ENCODE measurements at places on chromosomes 3 and 15.

DNA sequence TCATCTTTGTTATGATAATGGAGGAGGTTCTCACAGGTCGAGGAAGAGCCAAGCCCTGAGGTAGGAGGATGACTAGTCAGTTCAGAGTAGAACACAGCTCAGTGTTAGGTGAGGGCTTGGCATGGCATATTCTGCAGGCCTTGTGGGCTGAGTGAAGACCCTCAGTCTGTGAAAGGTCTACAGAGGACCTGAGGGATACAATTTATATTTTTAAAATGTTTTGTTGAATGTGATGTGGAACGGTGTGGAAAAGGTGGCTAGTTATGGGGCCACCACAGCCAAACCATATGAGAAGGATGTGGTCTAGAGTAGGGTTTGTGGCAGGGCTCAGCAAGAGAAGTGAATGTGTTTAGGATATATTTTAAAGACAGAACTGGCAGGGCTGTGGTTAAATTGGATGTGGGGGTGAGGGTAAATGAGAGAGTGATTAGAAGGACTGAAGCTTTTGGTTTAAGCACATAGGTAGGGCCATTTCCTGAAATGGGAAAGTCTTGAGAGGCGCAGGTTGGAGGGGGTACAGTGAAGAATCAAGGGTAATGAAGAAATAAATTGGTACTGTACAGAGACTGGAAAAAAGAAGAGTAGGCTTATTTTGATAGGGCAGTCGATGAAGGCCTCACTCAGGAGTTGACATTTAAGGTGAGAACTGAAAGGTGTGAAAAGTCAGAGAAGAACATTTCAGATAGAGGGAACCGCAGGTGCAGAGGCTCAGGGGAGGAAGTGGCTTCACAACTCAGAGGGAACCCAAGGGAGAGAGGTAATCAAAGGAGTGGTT, 60.5 kb downstream of the SPTSSB start:
- DNase-seq: no peak

DNA sequence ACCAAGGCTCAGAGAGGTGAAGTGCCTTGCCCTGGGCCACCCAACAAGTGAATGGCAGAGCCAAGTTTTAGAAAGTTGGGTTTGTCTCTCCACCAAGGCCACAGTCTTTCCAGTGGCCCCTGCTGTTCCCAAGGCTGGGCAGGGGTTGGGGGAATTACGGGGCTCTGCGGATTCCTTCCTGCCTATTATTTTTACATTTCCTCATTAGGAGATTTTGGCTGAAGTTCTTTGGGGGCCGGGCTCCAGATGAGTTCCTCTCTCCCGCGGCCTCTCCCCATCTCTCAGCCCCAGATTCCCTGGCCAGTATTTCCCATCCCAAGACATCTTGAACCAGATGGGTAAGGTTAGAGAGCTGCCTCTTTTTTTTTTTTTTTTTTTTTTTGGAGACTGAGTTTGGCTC, 44.0 kb upstream of the SMAD6 start:
- no peak for DNase-seq

DNA sequence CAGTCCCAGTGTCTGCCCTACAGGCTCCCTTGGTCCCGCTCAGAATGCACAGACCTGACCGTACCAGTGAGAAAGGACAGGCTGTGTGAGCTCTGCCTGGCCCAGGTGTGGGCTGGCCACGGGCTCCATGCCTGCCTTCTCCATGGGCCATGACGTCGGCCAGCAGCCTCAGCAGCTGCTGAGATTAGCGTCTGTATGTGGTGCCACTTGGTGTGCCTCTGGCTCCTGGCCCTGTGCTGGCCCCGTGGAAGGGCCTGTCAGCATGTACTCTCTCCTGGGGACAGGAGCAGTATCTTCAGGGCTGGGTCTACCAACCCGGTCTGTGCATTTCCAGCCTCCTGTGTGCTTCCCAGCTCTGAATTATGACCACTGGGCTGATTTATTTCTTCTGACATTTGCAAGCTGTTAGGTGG, 25.7 kb downstream of the KLF13 start:
- no peak for DNase-seq

DNA sequence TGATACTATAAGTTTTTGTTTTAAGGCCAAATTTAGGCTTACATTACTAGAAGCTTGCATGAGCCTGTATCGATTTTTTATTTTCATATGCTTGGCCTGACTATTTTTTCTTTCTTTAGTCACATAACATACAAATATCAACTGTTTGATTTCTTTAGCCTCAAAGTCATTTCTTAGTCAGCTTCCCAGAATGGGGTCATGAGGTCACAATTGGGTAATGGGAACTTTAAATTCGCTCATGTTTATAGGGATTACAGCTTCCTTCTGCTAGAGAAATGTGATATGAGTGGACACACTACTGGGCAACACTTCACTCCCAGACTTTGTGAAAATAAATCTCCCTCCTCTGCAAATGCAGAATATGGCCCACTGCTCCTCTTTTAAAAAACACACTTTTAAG, 9.1 kb upstream of the TIPARP start:
- DNase-seq: no peak

DNA sequence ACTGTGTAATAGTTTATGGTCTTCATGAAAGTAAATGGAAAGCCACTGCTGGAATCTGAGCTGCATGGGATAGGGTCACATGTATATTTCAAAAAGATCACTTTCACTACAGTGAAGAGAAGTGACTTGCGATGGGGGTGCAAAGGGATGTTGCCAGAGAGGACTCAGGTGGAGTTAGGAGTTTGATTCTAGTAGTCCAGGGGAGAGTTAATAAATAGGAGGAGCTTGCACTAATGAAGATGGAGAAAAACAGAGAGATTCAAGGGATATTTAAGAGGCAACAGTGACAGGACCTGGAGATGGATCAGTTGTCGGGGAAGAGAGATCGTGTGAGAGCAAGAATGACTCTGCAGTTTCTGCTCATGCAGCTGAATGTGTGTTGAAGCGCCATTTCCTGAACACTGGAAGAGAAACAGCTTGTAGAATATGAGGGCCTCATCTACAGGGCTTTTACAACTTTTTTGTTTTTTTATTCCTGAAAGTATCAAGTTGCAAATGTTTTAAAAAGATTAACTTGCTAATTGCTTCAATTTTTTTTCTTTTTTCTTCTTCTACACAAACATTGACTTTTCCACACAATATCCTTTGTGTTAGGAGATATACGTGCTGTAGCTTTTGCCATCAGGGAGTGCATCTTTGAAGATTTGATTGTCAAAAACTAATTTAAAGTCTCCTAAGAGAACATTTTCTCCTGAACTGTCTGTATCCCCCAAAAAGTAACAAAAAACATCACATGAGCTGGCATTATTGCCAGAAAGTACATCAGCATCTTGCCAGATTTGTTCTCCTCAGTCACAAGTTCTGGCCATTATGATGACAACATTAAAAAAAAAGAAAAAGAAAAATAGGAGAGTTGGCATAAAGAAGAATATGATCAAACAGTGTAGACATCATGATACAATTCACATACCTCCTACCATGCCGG, 37.5 kb downstream of the SETMAR start:
- DNase-seq: no peak

Data from NCI-H187 treated with DMSO at 0.1 percent for 48 hours (cell line).